ENCODE measurements at places on chromosomes 16 and 17. TPM values are rescaled to one million over a fixed set of nuclear protein-coding genes. Genes with fewer than 3 reads are reported as not detected.
A peak's percentile ranks its signal among the peaks of the same experiment; 100 is the strongest.

GRCh38 chr17:58310511-58311428 is 17.8 kb downstream of the TSPOAP1 start:
- peak; percentile 59 for DNase-seq

Gene KCNH6
- total RNA-seq: not detected

DNA sequence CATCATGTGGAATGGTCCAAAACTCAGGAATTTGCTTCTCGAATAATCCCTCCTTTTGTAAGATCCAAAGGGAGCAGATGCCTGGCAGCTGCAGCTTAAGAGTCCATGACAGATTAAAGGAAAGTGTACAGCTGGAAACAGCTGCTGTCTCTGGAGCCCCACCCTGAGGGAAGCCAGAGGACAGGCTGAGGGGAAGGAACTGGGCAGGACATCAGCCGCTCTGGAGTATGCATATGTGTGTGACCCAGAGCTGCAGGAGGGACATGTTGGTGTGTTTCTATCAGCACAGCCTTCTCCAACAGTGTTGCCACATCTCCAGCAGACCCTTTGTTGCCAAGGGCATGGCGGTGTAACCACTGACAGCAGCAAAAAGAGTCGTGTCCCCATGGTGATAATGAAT is 46.2 kb downstream of the CYB561 start:
- no peak for DNase-seq

DNA sequence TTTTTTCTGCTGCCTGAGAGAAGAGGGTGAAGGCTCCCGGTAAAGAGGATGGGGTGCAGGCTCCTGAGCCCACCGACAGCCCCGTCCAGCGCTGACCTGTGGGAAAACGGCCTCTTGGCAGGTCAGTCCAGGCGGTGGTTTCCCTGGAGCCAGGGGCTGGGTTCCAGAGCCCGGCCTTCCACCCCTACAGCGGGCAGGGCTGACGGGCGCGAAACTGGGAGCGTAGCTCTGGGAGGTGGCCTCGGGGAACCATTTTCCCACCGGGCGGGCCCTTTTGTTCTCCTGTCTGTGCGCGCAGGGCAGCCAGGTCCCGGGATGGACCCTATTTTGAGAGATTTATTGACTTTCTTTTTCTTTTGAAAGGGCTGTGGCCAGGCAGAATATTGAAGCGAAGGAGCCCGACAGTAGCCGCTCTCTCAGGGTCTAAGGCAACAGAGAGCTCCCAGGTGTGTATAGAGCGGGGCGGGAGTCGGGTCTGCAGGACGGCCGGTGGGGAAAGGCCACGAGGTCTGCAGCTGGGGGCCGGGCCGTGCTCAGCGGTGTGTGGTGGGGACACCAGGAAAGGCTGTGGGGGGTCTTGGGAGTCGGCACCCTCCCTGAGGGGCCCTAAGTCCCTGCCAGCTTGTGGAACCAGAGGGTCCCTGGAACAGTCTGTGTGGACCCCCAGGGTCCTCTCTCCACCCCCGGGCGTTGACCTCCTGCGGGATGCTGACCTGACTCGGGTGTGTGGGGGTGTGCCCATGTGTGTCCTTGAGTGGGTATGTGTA is 32.3 kb downstream of the METRNL start:
- no peak for DNase-seq

DNA sequence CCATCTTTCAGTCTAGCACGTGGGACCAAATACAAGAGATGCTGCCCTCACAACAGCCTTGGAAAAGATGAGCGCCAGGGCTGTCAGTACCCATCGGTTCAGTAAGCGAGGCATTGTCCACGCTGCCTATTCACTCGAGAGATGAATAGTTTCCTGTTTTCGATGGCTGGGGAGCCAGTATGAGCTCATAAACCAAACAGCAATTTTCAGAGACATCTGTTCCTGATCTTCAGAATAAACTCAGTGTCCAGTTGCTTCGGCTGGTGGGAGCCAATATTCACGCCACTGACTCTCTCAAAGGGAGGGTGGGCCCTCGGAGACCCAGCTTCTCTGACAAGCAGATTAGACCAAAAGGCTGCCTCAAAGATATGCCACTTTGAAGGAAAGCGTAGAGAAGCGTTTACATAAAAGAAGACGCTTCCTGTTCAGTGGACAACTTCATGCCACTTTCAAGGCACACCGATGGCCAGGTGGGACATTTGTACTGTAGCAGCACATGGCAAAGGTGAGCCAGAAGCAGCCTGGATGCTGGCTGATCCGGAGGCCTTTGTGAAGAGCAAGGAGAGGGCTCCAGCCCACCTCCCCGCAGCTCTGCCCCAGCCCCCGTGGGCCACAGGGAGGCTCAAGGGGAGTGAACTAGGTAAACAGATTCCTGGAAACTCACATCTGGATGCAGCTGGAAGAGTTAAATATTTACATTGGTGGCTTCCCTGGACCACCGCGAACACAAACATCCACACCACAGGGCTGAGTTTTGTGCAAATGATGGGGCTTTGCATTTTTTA is 6.0 kb downstream of the TIMM22 start:
- no peak for DNase-seq

GRCh38 chr16:30063278-30063892 is 2.2 kb upstream of the ALDOA start:
- no peak for DNase-seq

- DNase-seq: no peak
Observed at GRCh38 chr17:46023783-46024388, 24.8 kb downstream of the STH start.

DNA sequence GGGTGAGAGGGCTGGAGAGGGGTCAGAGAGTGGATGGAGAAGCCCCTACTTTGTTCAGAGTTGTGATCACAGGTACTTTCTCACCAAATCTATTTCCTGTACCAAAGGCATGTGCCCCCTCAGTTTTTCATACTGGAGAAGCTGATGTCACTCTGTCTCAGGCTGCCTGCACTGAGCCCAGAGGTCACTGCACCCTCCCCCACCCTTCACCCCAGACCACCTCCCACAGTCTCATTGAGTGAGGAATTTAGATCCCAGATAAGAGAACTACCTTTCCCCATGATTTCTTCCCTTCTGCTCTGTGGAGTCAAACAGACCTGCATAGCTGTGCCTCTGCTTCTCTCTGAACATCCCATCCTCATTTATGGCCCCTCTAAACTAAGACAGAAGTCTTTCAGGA is 140.0 kb upstream of the IRX6 start:
- DNase-seq: no peak

GRCh38 chr16:1048442-1049112 is 24.0 kb upstream of the SSTR5 start:
- peak; percentile 61 for DNase-seq

GRCh38 chr16:19948186-19949104 is 63.8 kb upstream of the GPRC5B start:
- DNase-seq: no peak

Gene ZSCAN10
- total RNA-seq: not detected

DNA sequence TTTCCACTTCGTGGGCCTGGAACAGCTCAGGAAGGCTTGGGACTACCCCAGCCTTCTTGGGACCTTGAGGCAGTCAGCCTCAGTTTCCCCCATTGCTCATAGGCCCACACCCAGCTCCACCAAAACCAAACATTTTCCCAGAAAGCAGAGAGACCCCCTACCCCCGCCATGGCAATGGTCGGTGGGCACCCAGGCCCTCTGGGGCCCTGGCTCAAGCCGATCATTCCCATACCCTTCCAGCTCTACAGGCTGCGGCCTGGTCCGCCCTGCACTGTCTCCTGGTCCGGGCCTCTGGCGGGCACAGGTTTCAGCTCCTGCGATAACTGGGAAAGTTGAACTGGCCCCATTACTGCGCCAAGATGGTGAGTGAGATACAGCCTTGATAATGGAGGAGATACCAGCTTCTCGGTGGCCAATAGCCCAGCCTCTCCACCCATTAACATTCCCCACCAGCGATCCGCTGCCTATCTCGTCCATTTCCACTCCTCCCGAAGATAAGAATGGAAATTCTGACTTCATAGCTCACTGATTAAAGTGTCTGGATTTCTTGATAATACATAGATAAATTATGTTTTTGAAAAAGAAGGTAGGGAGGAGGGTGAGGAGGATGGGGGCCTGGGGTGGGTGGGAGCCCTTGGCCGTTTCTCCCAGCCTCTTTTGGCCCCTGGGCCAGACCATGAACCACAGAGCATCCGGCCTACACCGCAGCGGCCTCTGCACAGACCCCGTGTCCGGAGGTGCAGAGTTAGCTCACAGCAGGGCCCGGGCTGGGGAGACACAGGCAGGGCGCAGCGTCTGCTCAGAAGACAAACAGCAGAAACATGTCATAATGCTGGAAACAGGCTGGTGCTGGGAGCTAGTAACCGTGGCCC is 11.6 kb downstream of the ZFPM1 start:
- DNase-seq: no peak

- no peak for DNase-seq
Observed at GRCh38 chr16:85451641-85452363, 161.3 kb upstream of the GSE1 start.

DNA sequence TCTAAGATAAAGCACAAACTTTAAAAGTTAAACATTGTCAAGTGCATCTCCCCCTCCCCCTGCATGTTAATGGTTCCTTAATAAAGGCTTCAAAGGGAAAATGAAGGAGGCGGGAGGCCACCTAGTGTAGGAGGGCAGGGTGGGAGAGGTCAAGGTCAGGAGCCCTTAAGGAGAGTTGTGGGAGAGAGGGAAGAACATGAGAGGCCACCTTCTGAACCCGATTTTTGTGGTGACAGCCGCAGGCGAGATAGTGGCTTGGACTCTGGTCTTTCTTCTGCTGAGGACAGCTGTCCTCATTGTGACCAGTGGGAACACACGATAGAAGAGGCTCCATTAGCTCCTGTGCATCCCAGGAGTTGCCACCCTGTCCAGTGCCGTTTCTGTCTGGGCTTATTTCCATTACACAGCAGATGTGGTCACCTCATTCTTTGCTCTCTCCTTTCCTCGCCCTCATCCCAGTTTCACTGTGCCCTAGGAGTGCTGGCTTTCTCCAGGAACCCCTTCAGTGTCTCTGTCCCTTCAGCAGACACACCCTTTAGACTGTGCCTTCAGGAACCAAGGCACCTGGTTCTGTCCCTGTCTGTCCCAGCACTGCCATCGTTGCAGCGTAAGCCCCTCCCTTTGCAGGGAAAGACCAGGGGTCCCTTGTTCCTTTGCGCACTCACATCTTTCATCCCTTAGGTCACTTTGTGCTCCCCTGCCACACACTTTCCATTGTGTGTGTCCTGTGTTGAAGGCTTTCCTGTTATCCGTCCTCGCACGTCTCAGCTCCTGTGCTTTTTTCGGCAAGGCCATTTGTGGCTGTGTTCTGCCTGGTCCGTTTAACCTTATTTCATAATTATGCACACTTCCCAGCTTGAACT is 7.5 kb downstream of the SEC14L1 start:
- no peak for DNase-seq

GRCh38 chr16:74029115-74029792 is 267.4 kb upstream of the PSMD7 start:
- no peak for DNase-seq

- no peak for DNase-seq
Observed at GRCh38 chr17:319266-319665, 33.3 kb downstream of the RPH3AL start.

Gene TNFSF13
- total RNA-seq: 3.5 TPM

DNA sequence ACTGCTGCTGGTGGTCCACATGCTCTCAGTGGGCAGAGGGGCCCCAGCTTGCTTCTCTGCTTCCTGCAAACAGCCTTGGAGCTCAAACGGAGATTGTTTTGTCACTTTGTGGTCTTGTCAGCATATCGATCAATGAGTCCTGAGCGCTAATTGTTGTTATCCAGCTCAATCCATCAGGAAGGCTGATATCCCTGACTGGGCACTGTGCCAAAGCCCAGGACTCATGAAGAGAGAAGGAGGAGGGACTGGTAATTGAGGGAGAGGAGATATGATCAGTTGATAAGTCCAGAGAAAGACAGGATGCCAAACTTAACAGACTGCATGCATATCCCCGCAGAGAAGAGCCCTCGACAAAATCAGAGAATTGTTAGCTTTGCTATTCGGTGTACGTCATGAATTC is 58.6 kb upstream of the DNAH9 start:
- DNase-seq: no peak

- DNase-seq: no peak
Observed at GRCh38 chr17:78599419-78599818, 22.2 kb upstream of the DNAH17 start.

Gene TBC1D3B
- 8.9 TPM for total RNA-seq

DNA sequence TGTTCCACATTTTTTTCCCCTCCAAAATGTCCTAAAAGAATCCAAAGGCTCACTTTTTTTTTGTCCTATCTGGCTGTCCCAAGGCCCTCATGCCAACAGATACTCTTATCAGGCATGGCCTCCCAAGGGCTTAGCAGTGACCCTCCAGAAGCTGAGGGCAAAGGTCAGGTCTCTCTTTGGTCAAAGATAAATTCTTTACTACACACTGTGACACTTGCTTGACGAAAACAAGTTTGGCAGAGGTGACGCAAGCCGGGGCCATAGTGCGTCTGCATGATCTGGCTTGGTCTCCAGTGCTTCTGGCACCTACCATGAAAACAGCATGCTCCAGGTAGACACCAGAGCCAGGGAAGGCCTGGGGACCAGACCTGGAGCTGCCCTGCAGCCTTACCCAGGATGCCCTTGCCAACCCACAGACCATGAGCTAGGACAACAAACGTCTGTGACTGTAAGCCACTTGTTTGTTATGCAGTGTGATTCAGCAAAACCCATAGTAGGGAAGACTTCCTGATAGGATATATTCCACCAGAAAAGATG is 48.5 kb upstream of the IRF8 start:
- DNase-seq: no peak

Gene NR1D1
- 7.9 TPM for total RNA-seq

GRCh38 chr17:29141514-29141876 is 38.7 kb downstream of the MYO18A start:
- DNase-seq: peak; percentile 71

- DNase-seq: no peak
Observed at GRCh38 chr17:45428931-45429338, 3.7 kb downstream of the ARHGAP27 start.

Gene RGS9
- total RNA-seq: 3.1 TPM

Gene HBM
- not detected for total RNA-seq

Gene MYH2
- not detected for total RNA-seq

Gene ZBTB4
- 16.0 TPM for total RNA-seq

Gene KRTAP9-1
- not detected for total RNA-seq

- no peak for DNase-seq
Observed at GRCh38 chr16:30523768-30524574, 2.4 kb downstream of the ZNF768 start.

GRCh38 chr17:6505425-6506142 is 50.8 kb downstream of the PITPNM3 start:
- DNase-seq: no peak

DNA sequence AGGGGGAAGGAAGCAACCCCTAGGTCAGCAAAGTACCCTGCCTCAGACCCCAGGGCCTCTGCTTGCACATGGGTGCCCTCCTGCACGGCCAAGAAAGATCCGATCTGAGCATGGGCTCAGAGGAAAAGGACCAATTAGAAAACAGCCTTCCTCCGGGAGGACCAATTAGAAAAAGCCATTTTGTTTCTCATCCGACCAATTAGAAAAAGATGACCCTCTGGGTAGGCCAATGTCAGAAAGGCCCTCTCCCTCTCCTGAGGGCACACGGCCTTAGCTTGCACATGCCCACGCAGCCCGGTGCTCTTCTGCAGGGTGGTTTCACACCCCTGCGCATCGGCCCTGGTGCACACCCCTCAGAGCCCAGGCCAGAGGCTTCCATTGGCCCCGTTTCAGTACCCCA is 5.1 kb upstream of the CISD3 start:
- DNase-seq: no peak
